CD8-positive, alpha-beta memory T cell (primary cell): ENCODE measurements at places on chromosomes 3 and 15. TPM values are rescaled to one million over a fixed set of nuclear protein-coding genes. Genes with fewer than 3 reads are reported as not detected.
A peak's percentile ranks its signal among the peaks of the same experiment; 100 is the strongest.

The LIPH gene
- not detected for total RNA-seq

- DNase-seq = peak; percentile 23
Observed at GRCh38 chr15:100438570-100438969, 90.2 kb downstream of the CERS3 start.

- DNase-seq = no peak
Observed at GRCh38 chr3:157336252-157337009, 100.2 kb upstream of the PTX3 start.

The GRIP2 gene
- not detected for total RNA-seq

- DNase-seq = no peak
Observed at GRCh38 chr15:56759450-56759845, 26.1 kb upstream of the ZNF280D start.

DNA sequence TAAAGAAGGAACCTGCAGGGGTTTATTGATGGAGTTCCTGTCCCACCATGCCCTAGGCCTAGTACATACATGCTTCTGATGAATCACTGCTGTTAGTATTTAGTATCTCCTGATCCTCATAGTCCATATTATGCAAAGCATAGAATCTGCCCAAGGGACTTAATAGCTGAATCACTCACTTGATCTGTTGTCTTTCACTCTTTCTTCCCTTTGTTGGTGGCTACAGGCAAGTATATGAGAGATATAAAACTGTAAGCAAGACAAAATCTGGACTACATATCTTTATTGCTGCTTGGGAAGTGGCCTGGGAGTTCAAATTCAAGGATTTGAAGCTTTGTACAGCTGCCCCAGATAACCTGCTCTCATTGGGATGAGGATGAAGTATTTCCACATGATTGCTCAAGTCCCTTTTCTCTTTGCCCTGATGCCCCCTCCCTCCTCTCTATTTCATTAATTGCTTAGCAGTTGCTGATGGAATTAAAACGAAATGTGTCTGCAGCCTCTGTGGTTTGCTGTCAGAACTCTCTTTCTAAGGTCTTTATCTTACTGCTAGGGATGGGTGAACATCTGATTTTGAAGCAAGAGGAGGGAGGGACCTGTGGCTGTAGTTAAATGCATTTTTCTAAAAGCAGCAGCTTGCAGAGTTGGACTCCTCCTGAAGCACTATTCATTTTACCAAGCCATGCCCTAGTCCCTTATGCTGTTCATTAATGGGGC is 114.1 kb downstream of the ZNF609 start:
- DNase-seq = no peak

The ETFA gene
- 178 TPM for total RNA-seq

The CPLX3 gene
- total RNA-seq = not detected

The NOX5 gene
- not detected for total RNA-seq

DNA sequence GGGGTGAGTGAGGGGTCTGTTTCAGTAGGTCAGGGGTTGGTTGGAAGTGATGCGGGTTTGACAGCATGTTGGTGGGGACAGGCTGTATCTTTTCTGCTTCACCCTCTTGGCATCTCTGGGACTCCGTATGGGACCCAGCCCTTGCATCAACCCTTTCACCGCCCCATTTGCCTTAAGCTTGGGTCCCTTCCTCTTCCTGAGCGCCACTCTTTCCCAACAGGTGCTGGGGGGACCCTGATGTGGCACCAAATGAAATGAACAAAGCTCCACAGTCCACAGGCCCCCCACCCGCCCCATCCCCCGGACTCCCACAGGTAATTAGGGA is 1.1 kb downstream of the EIF4G1 start:
- no peak for DNase-seq

DNA sequence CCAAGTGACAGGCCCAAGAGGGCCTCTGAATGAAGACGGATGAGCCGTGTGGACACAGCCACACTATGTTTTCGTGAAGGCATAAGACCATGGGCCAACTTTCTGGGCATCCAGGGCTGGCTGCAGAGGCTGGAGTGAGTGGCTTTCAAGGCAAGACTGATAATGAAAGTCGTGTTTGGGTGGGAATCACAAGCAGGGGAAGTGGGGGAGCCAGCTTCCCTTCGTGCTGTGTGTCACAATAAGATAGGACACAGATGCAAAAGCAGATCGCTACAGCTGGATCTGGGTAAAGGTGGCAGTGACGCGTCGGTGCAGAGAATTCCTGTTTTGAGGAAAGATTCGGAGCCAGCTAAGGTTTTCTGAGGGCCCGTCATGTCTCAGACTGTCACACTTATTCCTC is 309.8 kb upstream of the CTDSPL start:
- DNase-seq = no peak

The TMEM266 gene
- 0.11 TPM for total RNA-seq

DNA sequence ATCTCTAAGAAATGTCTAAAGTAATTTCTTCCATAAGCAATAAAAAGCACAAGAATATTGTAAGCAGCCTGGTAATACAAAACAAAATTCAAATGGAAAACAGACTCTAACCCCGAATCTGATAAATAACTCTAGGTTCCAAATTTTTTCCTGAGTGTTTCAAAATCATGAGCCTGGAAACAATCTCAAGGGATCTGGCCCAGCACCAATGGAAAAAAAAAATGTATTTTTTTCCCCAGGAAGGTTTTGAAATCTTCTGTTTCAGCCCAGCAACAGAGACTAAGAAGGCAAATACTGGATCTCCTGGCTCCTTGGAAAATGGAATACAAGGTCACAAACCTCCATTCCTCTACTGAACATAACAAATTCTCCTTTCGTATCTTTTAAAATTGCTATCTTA is 13.0 kb downstream of the TBC1D2B start:
- DNase-seq = no peak

The ZNF80 gene
- total RNA-seq = 1.8 TPM

GRCh38 chr3:65558826-65559225 is 479.9 kb downstream of the MAGI1 start:
- DNase-seq = no peak

GRCh38 chr15:57665194-57665593 is 41.3 kb upstream of the POLR2M start:
- no peak for DNase-seq

GRCh38 chr3:42256135-42256819 is 9.7 kb downstream of the CCK start:
- no peak for DNase-seq

DNA sequence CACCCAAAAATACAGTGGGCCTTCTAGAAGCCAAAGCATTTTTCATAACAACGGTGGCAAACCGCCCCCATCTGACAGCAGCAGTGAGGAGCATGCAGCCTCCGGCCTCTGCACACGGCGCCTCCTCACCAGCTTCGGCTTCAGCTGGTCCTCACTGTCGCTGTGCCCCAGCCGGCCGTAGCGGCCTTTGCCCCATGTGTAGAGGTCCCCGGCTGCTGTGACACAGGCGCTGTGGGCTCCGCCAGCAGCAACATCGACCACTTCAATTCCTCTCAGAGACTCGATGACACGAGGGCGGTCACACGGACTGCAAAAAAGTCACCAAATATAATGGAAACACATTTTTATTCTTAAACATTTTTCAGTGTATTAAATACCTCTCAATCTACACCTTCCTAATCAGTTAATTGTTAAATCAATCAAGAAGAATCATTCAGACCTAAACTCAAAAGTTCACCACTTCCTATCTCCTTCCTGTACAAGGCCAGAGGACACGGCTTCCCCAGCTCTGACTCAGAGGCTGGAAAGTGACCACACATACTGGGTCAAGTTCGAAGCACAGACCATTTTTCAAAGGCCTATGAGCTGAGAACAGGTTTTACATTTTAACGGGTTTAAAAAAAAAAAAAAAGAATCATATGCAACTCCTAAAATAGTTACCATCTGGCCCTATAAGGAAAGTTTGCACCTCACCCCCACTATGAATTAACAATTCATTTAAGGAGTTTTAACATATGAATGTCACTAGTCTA is 33.6 kb upstream of the OCA2 start:
- DNase-seq = no peak

DNA sequence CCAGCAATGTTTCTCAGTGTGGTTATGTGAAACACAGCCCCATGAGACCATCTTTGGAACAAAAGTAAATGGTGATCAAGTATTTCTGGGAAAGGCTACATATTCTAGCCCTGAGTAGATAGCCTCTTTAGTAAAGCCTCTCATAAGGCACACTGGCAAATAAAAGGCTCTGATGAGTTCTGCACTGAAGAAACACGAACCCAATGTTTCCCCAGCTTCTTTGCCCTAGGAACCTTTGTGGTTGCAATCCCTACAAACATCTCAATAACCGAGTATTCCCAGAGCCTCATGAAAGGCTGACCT is 41.8 kb downstream of the RAB6B start:
- DNase-seq = no peak

The CA12 gene
- not detected for total RNA-seq
